NCI-H345 (cell line): ENCODE measurements at places on chromosomes 12 and 14.

DNA sequence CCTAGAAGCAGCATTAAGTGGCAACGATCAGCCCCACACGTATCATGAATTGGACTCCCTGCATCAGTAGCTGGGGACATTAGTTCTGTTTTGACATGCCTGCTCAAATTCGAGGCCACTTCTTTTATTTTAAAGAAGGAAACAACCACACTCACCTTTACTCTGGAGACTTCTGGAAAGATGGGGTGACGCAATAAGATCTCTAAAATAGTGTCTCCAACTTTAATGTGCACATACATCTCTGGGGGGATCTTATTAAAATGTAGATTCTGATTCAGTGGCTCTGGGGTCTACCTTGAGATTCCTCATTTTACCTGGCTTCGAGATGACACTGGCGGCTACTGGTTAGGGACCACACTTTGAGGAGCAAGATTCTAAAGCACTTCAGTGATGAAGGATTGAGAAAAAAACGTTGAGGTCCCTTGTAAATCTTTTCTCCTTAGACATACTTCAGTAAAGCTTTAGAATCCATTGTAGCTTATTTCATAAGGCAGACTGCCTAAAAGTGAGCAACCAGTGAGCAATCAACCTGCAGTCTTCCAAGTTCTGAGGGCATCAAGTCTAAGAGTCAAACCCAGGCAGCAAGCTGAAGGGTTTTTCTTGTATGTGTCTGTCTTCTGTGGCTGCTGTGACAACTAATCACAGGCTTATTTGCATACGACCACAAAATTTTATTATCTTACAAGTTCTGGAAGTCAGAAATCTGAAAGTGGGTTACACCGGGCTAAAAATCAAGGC lies 718.6 kb upstream of the TBX3 start:
- no peak for DNase-seq

GRCh38 chr12:54588110-54588889 lies at the start of gene PPP1R1A:
Gene PPP1R1A, minus strand, starts transcription at chr12:54588659. Its CDS starts 171 bp downstream, at chr12:54588488.
- peak; percentile 8 for DNase-seq

GRCh38 chr12:109724321-109724892 lies 10.8 kb downstream of the FAM222A start:
- DNase-seq, result no peak

GRCh38 chr14:53929871-53930715 lies 26.5 kb downstream of the BMP4 start:
- peak; percentile 21 for DNase-seq

GRCh38 chr12:78746001-78746400 lies 118.6 kb upstream of the SYT1 start:
- peak; percentile 53 for DNase-seq

- DNase-seq, result no peak
These were observed 6.0 kb upstream of the SHMT2 start for GRCh38 chr12:57223191-57224165.

DNA sequence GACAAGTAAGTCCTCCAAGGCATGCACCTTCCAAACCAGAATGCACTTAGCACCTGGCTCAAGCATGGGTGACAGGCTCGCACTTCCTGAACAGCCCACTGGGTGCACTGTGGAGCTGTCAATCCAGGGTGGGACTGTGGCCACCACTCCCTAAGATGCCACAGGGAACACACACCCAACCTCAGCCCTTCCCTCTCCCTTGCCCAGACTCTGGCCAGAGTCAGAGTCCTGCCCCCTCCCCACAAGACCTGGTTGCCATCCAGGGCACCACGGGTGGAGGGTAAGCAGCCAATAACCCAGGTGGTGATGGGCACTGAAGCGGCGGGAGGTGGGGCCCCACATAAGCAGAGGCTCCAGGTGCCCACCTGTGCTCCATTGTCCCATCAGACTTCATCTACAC lies 160.6 kb downstream of the MYRFL start:
- DNase-seq, result no peak

DNA sequence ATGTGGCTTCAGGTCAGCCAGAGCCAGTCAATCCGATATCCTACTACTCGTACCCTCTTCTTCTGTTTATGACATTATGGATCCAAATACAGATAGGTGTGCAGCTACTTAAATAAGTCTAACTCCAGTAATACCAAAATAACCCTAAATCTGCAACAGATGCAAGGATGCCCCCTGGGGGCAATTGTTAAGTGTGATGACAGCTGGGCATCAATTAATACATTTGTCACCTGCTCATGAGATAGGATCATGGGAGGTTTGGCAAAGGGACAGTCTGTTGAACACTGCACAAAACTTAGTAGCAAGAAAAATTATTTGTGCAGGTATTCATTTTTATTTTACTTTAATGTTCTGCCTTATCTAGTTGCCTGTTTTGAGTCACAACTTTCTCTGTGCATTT lies 83.2 kb downstream of the SLC38A6 start:
- DNase-seq, result no peak

- DNase-seq, result no peak
These were observed 71.1 kb downstream of the DUSP16 start for GRCh38 chr12:12491606-12492005.

DNA sequence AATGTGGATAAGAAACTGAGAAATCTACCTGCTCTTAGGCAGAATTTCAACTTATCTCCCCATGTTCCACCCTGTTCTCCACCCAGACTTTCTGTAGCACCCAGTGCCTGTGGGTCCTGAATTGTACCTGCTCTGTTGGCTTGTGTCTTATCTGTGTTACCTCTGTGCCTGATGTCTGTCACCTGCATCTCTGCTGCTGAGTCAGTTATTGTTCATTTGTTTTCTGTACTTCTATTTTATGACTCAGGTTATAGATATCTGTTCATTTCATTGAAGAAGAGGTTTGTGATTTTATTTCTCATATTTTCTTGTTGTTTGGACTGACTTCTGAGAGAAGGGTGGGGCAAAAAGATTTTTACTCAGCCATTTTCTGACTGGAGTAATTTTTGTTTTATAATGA lies 11.7 kb downstream of the SOCS4 start:
- DNase-seq, result no peak

DNA sequence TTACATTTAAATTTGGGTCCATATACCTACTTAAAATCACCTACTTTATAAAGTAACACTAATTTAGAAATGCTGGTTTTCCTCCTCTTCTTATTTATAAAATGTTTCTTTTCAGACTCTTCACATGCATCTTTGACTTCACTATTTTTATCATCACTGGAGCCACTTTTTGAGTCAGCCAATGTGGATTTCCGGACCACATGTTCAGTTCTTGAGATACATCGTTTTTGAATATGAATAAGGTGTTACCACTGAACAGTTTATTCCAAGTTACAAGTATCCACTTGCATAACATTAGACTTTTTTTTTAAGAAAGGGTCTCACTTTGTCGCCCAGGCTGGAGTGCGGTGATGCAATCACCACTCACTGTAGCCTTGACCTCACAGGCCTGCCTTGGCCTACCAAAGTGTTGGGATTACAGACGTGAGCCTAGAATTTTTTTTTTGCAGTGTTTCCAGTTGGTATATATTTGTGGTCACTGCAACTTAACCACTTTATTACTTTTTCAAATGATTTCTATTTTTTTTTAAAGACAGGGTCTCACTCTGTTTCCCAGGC lies 5.7 kb downstream of the FNTB start:
- no peak for DNase-seq

DNA sequence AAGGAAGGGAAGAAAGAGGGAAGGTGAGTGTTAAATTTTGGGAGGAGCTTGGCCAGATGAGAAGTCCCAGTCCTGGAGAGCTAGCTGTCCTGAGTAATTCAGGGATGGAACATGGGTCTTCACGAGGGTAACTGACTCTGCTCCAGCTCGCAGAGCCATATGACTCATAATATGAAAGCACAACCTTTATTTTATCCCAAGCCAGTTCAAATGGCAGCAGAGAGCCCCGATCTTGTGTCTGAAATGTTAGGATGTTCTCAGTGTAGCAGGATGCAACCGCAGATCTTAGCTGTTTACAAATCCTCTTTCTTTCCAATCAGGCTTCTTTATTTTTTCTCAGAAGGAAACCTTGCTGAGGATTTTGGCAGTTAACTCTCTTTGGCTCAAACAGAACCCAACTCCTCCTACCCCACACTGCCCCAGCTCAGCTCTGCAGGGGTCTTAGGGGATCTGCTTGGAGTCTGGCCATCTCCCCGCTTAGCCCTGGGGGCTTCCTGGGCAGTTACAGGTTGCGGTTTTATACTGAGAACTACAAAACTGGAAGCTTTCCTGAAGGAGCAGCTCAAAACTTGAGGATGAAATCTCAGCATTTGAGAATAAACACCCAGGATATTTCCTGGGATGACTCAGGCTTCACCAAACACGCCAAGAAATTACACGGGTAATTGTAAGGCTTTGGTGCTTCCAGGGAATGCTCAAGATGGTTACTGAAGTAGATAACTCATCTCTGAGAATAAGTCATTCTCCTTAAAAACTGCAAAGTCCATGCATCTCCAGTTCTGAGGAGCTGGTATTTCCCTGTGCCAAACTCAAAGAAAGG lies 92.5 kb downstream of the VCPKMT start:
- no peak for DNase-seq

- no peak for DNase-seq
These were observed 40.8 kb downstream of the ANO6 start for GRCh38 chr12:45256721-45257120.

DNA sequence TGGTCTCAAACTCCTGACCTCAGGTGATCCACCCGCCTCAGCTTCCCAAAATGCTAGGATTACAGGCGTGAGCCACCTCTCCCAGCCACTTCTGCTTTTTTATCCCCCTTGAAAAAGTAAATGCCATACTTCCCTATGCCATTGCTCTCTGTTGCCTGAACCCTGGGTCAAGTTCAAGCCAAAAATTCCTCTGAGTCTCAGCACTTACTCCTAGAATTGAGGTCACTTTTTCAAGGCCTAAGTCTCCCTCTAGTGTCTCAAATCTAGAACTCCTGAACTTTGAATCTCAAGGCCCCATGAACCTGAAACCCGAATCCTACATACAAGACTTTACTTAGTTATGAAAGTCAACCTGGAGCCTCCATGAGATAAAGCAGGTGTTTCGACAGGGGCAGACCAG lies 1.4 kb upstream of the APOBEC1 start:
- no peak for DNase-seq

GRCh38 chr12:103745962-103746361 lies 95.1 kb downstream of the NT5DC3 start:
- no peak for DNase-seq

- DNase-seq, result no peak
These were observed 1.0 kb upstream of the SLC38A2 start for GRCh38 chr12:46373301-46374296.

GRCh38 chr12:32062881-32063280 lies 43.8 kb upstream of the BICD1 start:
- DNase-seq, result no peak

DNA sequence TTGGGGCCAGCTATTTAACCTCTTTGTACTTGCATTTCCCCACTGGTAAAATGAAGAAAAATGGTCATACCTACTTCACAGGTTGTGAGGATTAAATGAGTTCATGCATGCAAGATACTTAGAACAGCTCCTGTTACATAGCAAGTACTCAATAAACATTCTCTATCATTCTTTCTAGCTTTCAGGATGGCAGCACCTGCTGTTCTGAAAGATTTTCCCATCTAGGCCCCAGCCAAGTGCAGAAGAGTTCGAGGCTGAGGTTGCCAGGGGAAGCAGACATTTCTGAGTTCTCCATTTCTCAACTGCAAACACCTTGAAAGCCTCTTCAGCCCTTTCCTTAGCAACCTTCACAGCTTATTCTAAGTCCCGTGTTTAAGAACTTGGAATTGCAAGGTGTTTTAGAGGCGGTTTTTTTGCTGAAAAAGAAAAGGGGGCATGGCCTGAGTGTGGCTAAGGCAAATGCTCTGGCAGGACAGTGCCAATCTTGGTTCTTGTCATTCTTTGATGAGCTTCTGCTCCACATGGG lies 73.0 kb upstream of the PRMT8 start:
- DNase-seq, result no peak

DNA sequence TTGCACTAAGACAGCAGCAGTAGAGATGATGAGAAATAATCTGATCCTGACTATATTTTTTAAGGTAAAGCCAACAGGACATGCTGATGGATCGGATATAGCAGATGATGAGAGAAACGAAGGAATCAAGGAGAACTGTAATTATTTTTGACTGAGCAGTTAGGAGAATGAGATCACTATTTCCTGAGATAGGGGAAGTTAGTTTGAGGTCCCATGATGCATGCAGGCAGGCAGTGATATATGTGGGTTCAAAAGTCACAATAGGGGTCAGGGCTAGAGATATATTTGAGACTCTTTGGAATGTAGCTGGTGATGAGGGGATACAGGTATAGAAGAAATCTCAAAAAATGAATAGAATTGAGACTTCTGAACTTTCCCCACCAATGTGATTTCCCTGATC lies 107.6 kb downstream of the GTF2A1 start:
- DNase-seq, result no peak

GRCh38 chr14:36454599-36455240 lies 65.3 kb downstream of the NKX2-1 start:
- DNase-seq, result no peak

GRCh38 chr14:68373847-68374444 lies 418.9 kb downstream of the ZFP36L1 start:
- DNase-seq, result no peak

GRCh38 chr12:112788205-112788604 lies 3.3 kb upstream of the RPH3A start:
- peak; percentile 66 for DNase-seq

DNA sequence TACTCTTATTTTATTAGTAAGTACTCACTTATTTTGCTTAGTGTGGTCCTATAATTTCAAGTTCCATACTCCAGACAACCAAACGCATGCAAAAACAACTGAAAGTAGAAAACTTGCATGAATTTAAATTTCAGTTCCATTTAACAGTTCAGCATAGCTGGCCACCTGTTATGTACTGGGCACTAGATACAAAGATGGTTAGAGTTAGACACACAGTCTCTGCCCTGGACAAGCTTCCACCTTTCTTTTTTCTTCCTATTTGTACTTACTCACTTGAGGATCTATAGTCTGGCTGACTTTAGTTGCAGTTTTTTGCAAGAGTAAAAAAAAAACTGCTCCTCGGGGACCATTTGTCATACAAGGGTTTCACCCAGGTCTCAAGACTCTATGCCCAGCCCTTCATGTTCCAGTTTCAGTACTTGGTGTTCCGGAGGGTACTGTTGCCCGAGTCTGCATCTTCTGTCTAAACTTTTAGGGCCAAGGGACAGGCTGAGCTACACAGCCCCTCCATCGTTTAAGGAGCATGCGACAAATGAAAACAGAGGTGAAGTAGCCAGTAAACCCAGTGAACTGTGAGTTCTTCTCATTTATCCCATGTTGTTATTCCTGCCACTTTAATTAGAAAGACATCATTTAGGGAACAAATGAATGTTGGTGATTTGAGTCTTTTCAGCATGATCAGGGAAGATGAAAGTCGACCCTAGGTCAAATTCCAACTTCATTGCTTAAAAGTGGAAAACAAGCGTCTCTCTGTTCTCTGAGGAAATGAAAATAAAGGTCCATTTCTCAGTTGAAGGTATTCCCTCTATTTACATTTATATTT lies 22.3 kb downstream of the RPGRIP1 start:
- DNase-seq, result no peak
